Ovary (tissue), 10 donors: ENCODE measurements at places on chromosomes 16 and 17.

GRCh38 chr17:64547319-64547718 lies 40.5 kb downstream of the CEP95 start:
- H3K36me3 ChIP-seq: no peaks in the 10 kb centered on the region
- no peak overlapping the region for H3K4me3 ChIP-seq
- no peaks in the 10 kb centered on the region for H3K4me1 ChIP-seq
- H3K27ac ChIP-seq: no peak overlapping the region

DNA sequence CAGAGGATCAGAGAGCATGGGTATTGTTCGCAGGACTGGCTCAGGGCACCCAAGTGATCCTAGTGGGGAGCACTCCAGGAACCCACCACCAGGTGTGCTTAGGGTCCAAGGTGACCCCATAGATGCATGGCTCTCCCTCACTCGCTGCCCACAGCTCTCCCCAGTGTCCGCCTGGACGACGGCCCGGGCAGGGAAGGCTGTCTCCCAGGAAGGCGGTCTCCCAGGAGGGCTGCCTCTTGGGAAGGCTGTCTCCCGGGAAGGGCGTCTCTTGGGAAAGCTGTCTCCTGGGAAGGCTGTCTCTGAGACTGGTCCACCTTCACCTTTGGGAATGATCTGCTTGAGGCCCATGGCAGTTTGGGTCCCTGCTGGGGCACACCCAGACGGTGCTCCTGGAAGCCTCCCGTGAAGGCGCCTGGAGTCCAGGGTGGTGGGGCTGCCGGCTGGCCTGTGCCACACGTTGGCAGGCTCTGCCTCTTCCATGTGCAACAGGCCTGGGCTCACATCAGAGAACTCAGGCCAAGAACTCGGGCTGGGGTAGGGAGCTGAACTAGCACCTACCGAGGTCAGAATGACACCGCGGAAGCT lies 5.0 kb downstream of the ECI1 start:
- H3K4me1 ChIP-seq: no peaks in the 10 kb centered on the region
- H3K36me3 ChIP-seq: no peaks in the 10 kb centered on the region
- DNase-seq: no peak

- no peaks in the 10 kb centered on the region for H3K4me1 ChIP-seq
- no peak overlapping the region for H3K27ac ChIP-seq
- H3K27me3 ChIP-seq: no peaks in the 10 kb centered on the region
- H3K36me3 ChIP-seq: no peaks in the 10 kb centered on the region
- H3K4me3 ChIP-seq: no peak overlapping the region
- no peak for DNase-seq
Observed at GRCh38 chr17:46876353-46876887, 25.0 kb downstream of the WNT9B start.

- no peaks in the 10 kb centered on the region for H3K4me1 ChIP-seq
- no peaks in the 10 kb centered on the region for H3K27me3 ChIP-seq
- H3K36me3 ChIP-seq: no peaks in the 10 kb centered on the region
- no peak for DNase-seq
Observed at GRCh38 chr17:39547713-39548478, 59.8 kb downstream of the NEUROD2 start.

DNA sequence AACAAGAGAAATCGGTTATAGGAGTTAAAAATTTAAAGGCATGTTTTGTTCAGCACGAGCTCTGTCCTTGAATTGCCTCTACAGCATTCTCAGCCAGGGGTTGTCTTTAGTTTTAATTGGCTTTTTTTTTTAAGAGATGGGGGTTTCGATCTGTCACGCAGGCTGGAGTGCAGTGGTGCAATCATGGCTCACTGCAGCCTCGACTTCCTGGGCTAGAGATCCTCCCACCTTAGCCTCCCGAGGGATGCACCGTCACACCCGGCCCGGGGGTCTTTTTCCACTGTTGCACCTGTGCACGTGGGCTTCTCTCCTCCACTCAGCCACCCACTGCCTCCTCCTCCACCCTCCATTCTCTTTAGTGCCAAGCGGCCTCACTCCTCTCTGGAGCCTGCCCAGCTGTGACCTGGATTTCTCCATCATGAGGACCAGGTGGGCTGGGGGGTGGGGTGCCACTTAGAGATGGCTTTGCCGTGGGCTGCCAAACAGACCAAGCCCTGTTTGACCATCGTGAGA lies 106.8 kb upstream of the SEC14L1 start:
- no peaks in the 10 kb centered on the region for H3K27me3 ChIP-seq
- H3K27ac ChIP-seq: no peak overlapping the region
- no peaks in the 10 kb centered on the region for H3K4me1 ChIP-seq
- no peak for DNase-seq
